Naive thymus-derived CD8-positive, alpha-beta T cell (primary cell): ENCODE measurements at places on chromosomes 12 and 14.
A peak's percentile ranks its signal among the peaks of the same experiment; 100 is the strongest.

- no peak for DNase-seq
Measured at GRCh38 chr14:99402950-99403349, 77.7 kb downstream of the SETD3 start.

- DNase-seq = no peak
Measured at GRCh38 chr12:19277711-19278110, 148.2 kb downstream of the PLEKHA5 start.

- DNase-seq = no peak
Measured at GRCh38 chr14:81286574-81287370, 66.0 kb upstream of the GTF2A1 start.

- DNase-seq = peak; percentile 78
Measured at GRCh38 chr12:123388177-123388950, 4.4 kb downstream of the KMT5A start.

GRCh38 chr14:67417633-67418032, 5.7 kb upstream of the PLEK2 start:
- DNase-seq = no peak

DNA sequence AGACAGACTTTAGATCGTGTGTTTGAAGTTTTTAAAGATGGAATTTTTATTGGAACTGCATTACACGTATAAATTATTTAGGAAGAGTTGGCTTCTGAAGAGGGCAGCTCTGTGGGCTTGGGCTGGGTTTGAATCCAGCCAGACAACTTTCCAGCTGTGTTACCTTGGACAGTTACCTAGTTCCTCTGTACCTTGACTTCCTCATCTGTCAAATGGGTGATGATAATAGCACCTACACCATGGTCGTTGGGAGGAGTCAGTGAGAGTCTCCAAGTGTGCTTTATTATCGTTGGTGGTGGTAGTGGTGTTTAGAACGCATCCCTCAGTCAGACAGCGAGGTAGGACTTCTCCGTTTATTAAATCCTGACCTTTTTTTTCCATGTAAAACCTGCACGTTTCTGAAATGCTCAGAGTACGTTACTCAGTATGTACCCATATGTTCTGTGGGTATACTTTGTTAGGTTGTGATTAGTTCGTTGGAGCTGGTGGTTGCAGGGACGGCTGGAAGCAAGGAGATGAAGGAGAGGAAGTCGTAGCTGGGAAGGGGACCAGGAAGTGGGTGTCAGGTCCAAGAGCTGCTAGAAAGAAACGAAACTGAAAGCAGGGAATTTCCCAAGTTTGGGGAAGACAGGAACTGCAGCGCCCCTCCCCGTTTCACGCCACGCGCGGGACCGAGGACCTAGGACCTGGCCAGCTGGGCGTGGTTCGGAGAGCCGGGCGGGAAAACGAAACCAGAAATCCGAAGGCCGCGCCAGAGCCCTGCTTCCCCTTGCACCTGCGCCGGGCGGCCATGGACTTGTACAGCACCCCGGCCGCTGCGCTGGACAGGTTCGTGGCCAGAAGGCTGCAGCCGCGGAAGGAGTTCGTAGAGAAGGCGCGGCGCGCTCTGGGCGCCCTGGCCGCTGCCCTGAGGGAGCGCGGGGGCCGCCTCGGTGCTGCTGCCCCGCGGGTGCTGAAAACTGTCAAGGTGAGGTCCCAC, at the start of gene OAS3:
Gene OAS3, plus strand, starts transcription at position 734 of the 979 bp plus-strand sequence. Its CDS starts 57 bp downstream, at position 791.
- DNase-seq = peak; percentile 68

- peak; percentile 96 for DNase-seq
Measured at GRCh38 chr14:77040059-77040740, 11.7 kb upstream of the IRF2BPL start.

DNA sequence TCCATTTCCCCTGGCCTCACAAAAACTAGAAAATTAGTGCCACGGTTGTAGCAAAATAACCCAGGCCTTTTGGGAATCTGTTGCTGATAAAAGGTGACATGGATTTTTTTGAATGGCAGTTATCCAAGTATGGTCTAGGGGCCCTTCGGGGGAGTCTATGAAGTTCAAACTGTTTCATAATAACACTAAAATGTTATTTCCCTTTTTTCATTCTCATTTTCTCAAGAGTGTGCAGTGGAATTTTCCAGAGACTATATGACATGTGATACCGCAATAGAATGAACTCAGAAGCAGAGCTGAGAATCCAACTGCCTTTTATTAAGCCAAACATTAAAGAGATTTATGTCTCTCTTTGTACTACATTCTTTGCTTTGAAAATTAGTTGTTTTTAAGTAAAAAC, 26.9 kb downstream of the GSTZ1 start:
- DNase-seq = no peak

GRCh38 chr12:29073631-29074239, 75.3 kb upstream of the FAR2 start:
- DNase-seq = no peak

- no peak for DNase-seq
Measured at GRCh38 chr12:47376927-47377326, 297.2 kb upstream of the AMIGO2 start.
